ENCODE measurements at places on chromosomes 6 and 20.

DNA sequence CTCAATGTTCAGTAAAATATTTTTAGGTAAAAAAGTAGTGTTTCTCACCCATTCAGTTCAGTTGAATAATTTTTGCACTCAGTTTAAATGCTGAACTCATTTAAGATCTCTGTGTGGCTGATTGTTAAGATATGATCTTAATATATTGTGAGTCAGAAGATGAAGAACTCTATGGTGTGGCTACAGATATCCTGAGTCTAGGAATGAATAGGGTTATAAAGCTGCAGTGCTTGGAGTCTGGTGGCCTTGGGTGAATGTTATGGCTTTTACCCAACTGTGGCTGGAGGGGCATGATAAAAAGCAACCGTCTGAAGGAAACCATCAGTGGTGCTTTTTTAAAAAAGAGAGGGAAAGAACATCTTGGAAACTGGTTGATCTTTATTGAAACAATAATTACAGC is 65.9 kb downstream of the CCN2 start:
- no peak for DNase-seq

GRCh38 chr6:108171291-108171917 is 5.6 kb downstream of the NR2E1 start:
- no peak for DNase-seq

GRCh38 chr6:26241033-26241895 is 123.7 kb upstream of the BTN3A2 start:
- DNase-seq, result no peak

- DNase-seq, result no peak
Measured at GRCh38 chr20:53922901-53923314, 147.5 kb downstream of the BCAS1 start.

- no peak for DNase-seq
Measured at GRCh38 chr6:12221856-12222255, 68.3 kb upstream of the EDN1 start.

DNA sequence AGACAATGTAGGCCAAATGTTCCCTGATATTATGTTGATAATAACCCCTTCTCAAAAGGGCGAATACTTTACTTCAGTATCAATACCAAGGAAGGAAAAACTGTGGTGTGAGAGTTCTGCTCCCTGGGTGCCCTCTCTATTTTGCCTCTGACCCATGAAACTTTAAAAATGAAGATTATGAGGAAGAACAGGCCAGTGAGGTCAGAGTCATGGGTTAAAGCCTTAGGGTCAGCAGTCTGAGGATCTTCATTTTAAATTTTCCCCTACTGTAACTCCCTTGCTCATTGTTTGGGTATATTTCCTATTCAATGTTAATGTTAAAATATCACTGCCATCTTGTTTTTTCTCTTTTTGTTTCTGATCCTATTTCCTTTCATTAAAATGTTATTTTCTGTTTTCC is 47.9 kb downstream of the PRKN start:
- DNase-seq, result no peak

- DNase-seq, result no peak
Measured at GRCh38 chr20:17762243-17762872, 62.6 kb downstream of the BANF2 start.

DNA sequence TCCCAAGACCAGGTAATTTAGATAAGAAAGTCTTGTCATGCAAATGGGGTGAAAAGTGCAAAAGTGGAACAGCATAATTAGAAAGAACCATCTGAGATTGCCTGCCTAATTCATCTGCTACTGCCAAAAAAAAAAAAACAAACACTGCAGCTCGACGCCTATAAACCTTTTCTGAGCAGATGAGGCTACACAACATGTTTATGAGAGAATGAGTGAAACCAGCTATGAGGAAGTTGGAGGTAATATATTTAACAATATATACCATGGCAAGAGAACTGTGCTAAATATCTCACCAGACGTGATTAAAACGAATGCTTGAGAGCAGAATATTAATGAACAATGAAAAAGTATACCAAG is 50.0 kb downstream of the LAMA4 start:
- no peak for DNase-seq

GRCh38 chr6:117548797-117549301 is 53.5 kb downstream of the GOPC start:
- DNase-seq, result no peak

GRCh38 chr6:3136292-3137011 is 17.9 kb downstream of the BPHL start:
- no peak for DNase-seq

GRCh38 chr6:54427396-54427937 is 119.2 kb downstream of the TINAG start:
- no peak for DNase-seq

- no peak for DNase-seq
Measured at GRCh38 chr6:44138717-44139350, 11.5 kb downstream of the TMEM63B start.

- DNase-seq, result no peak
Measured at GRCh38 chr6:150894935-150895552, 29.5 kb downstream of the MTHFD1L start.

GRCh38 chr20:23604306-23604705 is 1.4 kb downstream of the CST9 start:
- no peak for DNase-seq

DNA sequence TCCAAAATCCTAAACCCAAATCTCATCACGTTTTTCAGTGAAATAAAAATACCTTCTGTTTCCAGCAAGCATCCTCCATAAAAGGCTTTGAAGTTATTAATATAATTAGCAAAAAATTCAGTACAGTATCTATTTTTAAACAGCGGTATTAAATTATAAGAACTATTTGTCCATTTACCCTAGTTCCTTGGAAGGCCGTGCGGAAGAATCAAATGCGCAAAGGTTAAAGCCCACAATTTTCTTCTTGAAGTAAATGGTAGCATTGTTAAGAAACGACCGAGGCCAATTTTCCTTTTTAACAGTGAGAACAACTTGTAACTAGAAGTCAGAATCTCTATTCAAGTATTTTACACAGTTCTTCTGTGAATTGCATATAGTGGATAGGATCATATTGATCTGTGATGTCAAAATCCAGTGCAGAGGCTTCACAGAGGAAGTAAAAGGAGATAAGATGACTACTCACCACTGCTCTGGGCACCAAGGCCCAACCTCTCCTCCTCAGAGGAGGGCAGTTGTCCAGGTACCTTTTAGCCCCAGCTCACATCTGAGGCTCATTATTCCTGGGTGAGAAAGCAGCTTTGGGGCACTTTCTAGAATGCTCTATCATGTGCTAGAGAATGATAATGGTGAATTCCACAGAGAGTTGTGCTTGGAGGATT is 36.3 kb downstream of the TNFAIP3 start:
- DNase-seq, result no peak

- no peak for DNase-seq
Measured at GRCh38 chr20:52152921-52153320, 38.7 kb downstream of the ZFP64 start.

GRCh38 chr20:14555676-14556075 is 218.3 kb upstream of the FLRT3 start:
- DNase-seq, result no peak

DNA sequence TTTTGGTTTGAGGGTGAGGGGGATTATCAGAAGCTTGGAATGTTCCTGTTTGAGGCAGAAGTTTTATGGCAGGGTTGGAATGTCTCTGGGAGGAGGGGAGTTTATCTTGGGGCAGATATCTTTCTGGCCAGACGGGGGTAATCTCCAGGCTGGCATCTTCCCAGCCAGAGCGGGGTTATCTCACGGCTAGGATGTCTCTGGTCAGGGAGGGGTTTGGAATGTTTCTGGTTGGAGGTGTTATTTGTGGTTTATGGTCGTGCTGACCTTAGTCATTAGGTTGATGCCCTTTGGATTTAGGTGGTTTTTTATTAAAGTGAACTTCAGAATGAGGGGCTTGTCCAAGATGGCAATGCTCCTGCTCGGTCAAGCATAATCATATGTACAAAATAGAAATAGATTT is 14.8 kb downstream of the PGK2 start:
- no peak for DNase-seq

DNA sequence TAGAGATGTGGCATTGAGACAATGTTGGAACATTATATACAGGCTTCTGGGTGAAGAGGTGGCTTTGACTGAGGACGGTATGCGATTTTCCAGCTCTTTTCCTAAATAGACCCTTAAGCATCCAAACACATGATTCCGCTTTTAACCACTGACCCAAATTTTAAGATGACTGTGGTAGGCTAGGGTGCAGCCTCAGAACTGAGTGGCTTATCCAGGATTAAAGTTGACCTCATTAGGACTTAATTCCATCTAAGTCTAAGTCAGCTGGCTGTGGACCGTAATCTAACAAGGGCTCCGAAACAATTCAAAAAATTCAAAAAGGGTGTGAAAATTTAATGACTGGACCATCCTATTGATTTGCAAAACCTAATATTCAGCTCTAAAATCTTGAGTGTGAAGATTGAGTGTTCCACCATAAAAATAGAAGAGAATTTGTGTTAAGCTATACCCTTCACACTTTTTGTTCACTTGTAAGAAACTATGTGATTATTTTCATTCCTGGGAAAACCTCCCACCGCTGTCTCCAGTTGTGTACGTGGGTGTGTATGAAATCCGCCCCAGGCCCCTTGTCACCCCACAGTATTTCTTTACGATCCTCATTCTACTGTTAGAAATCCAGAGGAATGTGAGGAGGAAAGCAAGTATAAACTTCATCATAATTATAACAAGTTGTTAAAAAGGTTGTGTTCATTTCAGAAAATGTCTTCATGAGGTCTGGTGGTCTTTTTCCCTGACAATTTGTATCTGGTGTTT is 2.7 kb downstream of the PCMTD2 start:
- no peak for DNase-seq

- DNase-seq, result no peak
Measured at GRCh38 chr6:167858842-167859664, 32.3 kb downstream of the AFDN start.

- DNase-seq, result no peak
Measured at GRCh38 chr6:168926306-168926705, 327.3 kb downstream of the THBS2 start.

DNA sequence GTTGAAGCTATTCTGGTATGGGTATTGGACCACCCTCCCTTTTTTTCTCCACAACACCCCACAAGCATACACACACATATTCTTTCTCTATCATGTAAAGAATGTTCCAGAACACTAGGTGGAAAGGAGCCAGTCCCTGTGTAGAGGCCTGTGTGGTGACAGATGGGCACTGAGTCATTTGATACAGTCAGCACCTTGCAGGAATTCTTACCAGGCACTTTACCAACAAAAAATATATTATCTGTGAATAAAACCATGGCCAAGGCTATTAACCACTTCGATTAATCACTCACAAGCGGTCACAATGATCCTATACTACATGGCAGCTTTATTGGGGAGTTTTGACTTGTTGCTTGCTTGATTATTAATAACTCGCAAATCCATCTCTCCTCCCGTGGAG is 149.5 kb downstream of the BFSP1 start:
- DNase-seq, result no peak

- no peak for DNase-seq
Measured at GRCh38 chr6:148306286-148306685, 36.4 kb upstream of the SASH1 start.

DNA sequence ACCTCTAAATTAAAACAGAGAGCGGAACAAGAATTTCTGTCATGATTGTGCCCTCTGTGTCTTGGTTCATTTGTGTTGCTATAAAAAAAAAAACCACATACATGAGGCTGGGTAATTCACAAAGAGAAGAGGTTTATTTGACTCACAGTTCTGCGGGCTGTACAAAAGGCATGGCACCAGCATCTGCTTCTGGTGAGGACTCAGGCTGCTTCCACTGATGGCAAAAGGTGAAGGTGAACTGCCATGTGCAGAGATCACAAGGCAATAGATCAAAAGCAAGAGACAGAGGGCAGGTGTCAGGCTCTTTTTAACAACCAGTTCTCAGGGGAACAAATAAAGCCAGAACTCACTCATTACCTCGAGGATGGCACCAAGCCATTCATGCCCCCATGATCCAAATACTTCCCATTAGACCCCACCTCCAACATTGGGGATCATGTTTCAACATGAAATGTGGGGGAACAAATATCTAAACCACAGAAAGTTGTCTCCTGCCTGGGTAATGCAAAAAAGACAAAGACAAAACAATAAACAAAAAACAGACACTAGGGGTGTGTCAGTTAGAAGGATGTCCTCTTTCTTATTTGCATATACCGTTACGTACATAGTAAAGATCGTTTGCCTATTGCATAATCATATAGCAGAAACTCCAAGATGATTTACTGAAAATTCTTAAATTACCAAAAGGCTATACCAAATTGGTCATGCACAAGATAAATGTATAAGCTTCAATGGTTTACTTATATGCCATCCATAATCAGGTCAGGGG is 17.0 kb downstream of the SERPINB9 start:
- DNase-seq, result no peak

DNA sequence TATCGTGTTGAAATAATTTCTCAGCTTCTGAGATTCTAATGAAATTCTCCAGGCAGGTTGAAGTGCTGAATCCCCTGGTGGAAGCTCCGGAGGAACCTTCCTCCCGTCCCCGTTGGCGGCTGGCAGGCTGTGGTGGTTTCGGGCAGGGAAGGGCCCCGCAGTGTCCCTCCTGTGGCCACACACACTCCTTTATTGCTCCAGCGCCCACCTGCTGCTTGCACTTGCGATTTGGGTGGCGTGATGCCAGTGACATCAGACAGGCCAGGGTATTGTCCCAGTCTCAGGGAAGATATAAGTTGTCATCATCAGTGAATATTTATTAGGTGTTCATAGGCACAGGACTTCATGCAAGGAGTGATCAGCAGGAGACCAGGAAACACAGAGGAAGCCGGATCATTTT is 530.4 kb downstream of the QKI start:
- no peak for DNase-seq

DNA sequence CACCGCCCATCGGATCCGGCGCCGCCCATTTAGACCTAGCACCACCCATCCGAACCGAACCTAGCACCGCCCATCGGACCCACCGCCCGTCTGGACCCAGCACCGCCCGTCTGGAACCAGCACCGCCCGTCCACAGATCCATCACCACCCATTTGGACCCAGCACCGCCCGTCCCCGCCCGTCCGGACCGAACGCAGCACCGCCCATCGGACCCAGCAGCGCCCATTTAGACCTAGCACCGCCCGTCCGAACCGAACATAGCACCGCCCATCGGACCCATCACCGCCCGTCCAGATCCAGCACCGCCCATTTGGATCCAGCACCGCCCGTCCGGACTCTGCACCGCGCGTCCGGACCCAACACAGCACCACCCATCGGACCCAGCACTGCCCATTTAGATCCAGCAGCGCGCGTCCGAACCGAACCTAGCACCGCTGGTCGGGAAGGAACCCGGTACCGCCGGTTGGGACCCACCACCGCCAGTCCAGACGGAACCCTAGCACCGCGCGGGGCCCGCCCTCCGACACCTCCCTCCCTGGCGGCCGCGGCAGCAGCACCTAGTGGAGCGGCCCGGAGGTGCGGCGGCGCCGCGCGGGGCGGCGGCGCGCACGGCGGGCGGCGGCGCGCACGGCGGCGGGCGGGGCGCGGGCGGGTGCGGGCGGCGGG is 348 bp upstream of the AFDN start:
- no peak for DNase-seq

GRCh38 chr6:140846503-140847261 is 1286.0 kb upstream of the GJE1 start:
- no peak for DNase-seq

- no peak for DNase-seq
Measured at GRCh38 chr6:17423026-17423425, 29.6 kb downstream of the CAP2 start.
